CD4-positive, alpha-beta T cell (primary cell): ENCODE measurements at places on chromosomes 6 and 20.

DNA sequence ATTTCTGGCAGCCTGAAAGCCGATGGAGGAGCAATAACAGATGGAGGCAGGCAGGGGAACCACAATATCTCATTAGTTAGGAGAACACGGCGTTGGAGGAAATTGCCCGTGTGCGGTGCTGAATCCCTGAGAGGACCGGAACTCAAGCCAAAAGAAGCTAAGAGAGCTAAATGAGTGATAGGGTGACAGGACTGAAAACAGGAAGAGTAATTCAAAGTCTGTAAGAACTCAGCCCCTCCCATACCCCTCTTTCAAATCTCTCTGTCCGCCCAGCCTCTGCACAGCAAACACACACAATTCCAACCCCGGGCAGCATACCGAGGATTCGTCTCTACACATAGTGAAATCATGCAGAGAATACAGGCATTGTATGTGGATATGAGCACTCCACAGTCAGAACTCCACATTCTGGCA, 2.6 kb upstream of the IPCEF1 start:
- no peak for DNase-seq

- no peak for DNase-seq
These were observed 95.9 kb downstream of the GMDS start for GRCh38 chr6:2149361-2150006.

- no peak for DNase-seq
These were observed 283.3 kb upstream of the MANEA start for GRCh38 chr6:95294043-95294442.

DNA sequence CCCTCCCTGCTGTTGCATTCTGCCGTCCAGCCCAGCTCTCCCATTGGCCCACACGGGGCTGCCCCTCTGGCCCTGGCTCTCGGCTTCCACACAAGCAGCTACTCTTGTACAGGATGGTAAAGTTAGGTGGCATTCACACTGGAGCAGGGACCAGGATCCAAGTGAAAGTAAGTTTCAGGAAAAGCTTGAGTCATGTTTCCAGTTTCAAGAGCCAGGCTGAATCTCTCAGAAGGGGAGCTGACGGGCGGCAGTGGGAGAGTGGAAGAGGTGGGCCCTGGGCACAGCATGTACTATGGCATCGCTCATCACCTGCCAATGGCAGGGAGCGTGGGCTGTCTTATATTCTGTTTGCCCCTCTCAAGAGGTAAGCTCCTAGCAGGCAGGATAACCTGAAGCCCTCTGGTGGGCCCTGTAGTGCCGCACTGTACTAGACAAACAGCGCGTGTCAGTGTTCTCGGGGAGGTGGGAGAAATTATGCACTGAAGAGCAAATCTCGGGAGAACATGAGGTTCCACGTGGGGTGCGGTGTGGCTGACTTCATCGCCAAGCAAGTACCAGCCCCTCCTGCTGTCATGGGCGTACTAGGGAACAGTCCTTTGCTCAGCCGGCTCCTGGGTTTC, 241.5 kb downstream of the NRN1 start:
- DNase-seq: no peak

GRCh38 chr6:124983383-124984083, 21.3 kb downstream of the RNF217 start:
- no peak for DNase-seq

DNA sequence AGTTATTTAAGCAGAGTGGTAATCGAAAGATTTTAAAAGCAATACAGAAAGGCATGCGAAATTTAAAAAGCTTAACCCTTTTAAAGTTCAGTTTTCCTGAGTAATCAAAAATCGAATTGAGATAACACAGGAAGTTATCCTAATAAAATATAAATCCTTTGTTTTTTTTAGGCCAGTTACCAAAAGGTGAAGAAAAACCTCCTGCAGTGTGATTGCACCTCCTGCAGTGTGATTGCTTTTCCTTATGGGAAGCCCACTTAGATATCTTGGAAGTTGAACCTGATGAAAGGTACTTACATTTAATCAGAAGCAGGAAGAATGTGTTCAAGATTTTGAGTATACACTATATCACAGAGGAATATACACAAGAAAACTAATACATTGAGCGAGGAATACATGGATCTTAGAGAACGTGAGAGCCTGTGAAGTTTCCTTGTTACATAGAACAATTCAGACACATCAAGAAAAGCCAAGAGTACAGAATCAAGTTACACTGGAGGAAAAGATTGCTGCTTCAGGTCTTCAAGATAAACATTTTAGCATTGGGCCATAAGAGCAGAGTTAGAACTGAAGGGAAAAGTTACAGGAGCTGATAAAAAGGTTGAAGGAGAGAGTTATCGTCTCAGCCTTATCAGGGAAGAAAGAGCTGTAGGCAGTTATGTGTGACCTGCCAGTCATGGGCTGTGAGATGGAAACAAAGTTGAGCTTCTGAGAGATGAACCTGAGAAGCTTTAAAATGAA, 7.7 kb upstream of the TMEM181 start:
- no peak for DNase-seq

DNA sequence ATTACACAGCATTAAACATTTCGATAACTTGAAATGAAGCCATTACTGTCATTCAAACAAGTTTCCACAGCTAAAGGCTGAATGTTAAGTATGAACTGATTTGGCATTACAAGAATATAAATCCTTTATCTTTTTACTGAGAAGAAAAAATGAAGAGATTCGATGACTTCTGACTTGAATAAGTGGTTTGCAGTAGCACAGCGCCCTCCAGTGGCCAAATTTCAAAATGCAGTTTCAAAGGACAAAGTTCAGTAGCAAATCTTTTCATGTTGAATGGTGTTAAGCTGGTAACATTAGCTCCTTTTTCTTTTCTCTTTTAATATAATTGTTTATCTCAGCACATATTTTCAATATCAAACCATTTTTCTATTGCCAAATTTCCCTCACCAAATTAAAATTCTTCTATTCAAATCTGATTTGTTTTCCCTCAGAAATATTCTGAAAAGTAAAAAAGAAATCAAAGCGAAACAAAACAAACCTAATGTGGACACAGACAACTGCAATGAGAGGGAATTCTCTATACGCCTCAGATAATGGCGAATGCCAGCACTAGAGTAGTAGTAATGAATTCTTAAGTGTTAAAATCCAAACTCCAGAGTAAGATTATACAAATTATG, 145.7 kb downstream of the BTBD9 start:
- peak; percentile 51 for DNase-seq

GRCh38 chr6:7087491-7087979, 20.2 kb upstream of the RREB1 start:
- DNase-seq: peak; percentile 6
